ENCODE measurements at places on chromosomes 12 and 14.

GRCh38 chr14:104927432-104927816, 2.7 kb downstream of the PLD4 start:
- no peak for DNase-seq

GRCh38 chr12:23862701-23863100, 86.8 kb downstream of the SOX5 start:
- DNase-seq: no peak

DNA sequence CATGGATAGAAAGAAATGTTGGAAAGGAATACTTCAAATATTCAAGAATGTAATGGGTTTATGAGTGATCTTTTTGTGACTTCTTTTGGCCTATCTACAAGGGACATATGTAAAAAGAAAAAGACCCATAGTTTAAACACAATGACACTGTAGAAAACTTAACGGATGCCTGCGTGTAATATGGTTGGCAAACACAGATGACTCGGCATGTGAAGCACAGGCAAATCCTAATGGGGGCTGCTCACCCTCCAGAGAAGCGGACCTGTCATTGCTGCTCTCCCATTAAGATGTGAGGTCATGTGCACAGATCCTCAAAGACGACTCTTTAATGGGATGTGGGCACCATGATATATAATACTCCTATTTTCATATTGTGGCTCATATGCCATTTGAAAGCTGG, 366.6 kb upstream of the TMEM132C start:
- no peak for DNase-seq

DNA sequence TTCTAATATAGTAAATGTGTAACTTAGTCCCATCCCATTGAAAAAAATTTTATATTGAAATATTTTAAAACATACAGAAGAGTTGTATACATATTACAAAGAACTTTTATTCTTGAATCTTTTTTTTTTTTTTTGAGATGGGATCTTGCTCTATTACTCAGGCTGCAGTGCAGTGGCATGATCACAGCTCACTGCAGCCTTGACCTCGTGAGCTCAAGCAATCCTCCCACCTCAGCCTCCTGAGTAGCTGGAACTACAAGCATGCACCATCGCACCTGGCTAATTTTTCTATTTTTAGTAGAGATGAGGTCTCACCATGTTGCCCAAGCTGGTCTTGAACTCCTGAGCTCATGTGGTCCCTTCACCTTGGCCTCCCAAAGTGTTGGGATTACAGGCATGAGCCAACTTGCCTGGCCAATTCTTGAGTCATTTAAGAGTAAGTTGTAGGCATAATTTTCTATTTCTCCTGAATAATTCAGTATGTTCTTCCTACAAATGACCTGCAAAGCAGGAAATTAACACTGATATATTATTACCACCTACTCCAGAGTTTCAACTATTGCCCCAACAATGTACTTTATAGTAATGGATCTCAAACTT, 153.0 kb upstream of the BMP4 start:
- DNase-seq: no peak

DNA sequence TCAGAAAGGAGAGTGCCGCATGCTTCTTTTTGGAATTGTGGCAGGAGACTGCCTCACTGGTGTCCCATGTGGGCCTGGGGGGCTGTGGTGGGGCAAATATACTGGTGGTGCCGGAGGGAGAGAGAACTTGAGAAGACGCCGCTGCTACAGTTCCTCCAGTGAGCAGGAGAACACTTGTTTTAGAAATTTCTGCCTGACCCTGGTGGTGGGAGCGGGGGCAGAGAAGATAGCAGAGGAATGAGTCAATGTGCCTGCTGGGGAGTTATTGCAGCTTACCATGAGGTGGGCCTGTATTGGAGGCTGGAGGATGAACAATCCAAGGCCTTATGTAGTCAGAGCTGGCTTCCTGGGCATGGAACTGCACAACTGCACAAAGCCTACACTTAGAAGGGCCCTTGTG, 211.8 kb downstream of the SNAPC1 start:
- no peak for DNase-seq

GRCh38 chr12:123949770-123950165, 22.9 kb downstream of the CCDC92 start:
- DNase-seq: no peak

DNA sequence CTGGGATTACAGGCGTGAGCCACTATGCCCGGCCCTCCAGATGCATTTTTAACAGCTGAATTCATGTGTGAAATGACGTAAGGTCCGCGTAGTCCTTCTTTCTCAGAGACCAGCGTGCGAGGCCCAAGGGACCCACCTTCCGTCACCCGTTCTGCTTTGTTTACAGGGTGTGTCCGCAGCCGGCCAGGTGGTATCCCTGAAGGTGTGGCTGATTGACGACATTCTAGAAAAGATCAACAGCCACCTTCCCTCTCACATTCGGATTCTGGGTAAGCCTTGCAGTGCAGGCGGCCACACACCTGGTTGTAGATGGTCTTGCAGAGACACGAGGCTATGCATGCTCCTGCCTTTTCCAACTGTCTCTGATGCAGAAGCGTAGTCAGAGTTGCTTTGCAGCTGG, 9.9 kb downstream of the PUS1 start:
- no peak for DNase-seq

Measured in NCI-H345 (cell line).